ENCODE measurements at places on chromosomes 1 and 21.

- DNase-seq: peak; percentile 23
These were observed 99.1 kb upstream of the RAB3GAP2 start for GRCh38 chr1:220371324-220371723.

DNA sequence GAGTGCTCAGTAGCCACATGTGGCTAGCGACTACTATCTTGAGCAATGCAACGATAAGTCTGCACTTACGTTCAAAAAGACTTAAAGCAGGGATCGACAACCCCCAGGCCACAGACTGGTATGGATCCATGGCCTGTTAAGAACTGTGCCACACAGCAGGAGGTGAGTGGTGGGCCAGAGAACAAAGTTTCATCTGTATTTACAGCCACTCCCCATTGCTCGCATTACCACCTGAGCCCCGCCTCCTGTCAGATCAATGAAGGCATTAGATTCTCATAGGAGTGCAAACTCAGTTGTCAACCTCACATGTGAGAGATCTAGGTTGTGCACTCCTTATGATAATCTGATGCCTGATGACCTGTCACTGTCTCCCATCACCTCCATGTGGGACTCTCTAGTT, 103.6 kb upstream of the ZRANB2 start:
- DNase-seq: no peak

DNA sequence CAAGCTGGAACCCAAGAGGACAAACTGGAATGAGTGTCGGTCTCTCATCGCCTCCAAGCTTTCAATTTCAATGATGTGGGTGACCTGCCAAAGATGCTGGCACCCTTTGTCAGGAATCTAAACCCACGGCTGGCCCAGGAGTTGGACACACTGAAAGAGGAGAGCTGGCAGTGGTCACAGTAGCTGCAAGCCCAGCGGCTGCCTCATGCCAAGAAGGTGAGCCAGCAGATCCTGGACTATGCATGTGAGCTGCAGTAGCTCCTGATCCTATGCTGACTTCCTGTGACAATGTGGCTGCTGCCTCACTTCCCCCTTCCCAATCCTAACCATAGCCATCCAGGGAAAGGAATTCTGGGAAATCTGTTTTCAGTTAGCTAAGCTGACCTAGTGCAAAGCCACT, 117.0 kb upstream of the VAV3 start:
- DNase-seq: no peak

DNA sequence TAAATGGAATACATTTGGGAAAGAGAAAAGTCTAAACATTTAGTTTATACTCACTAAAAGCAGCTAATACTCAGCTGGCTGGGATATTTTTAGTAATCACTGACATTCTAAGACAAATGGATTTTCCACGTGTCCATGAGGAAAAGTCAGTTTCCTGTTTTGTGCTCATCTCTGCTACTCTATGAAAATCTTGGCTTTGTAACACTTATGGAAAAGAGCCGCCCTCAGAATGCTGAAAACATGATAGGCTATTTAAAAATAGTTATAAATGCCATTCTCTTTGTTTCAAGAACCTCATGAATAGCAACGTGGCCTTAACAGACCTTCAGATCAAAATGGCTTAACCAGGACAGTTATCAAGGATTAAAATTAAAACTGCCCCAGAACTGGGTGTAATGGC, 29.9 kb downstream of the MRAP start:
- no peak for DNase-seq

DNA sequence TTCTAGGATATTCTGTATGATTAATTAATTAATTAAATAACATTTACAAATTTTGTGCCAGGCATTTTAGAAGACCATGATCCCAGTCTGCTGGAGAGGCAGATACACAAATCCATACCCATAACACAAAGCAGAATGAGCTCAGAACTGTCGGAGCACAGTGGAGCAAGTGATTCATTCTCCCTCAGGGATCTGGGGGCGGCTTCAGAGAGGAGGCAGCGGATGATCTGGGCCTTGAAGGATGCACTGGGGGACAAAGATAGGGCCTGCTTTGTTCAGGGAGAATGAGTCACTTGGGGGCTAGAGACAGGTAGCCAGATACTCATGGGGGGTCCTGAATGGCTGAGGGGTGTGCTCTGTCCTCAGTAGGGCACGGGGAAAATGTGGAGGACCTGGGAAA, 50.9 kb upstream of the TRABD2B start:
- DNase-seq: no peak

- DNase-seq: no peak
These were observed 11.7 kb upstream of the BNIPL start for GRCh38 chr1:151024540-151025146.

DNA sequence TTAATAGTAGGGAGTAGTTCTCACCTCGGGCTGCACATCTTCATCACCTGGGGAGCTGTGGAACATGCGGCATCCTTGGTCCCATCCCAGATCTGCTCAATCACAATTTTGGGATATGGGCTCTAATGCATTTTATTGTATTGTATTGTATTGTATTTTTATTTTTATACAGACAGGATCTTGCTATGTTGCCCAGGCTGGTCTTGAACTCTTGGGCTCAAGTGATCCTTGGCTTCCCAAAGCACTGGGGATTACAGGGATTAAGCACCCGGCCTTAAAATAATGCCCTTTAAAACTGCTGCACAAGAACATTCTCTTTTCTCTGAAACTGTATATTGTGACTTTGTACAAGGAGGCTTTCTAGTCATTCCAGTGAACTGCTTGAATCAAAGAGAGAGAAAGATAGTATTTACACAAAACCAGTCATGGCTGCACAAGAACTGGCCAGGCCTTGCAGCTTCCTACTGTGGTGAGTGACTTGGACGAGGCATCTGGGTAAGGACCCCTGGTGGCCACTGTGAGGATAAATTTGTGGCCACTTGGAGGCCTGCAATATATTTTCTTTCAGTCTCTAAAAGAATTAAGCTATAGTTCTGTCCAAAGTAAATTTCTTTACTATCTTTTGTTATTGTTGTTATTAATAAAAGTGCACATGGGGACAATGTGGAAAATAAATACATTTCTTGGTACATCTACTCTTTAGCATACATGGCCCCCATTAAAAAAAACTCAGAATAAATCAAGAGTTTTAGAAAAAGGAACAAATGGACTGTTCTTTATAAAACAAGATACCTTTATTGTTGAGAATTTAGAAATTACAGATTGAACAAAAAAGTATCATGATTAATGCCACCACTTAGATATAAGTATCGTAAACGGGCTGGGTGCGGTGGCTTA, 48.0 kb downstream of the TBCE start:
- DNase-seq: peak; percentile 17

GRCh38 chr1:37515185-37516034, 844 bp upstream of the MEAF6 start:
- no peak for DNase-seq

All from NCI-H524 treated with DMSO at 0.1 percent for 48 hours (cell line).